ENCODE measurements at places on chromosomes 16 and 17.

DNA sequence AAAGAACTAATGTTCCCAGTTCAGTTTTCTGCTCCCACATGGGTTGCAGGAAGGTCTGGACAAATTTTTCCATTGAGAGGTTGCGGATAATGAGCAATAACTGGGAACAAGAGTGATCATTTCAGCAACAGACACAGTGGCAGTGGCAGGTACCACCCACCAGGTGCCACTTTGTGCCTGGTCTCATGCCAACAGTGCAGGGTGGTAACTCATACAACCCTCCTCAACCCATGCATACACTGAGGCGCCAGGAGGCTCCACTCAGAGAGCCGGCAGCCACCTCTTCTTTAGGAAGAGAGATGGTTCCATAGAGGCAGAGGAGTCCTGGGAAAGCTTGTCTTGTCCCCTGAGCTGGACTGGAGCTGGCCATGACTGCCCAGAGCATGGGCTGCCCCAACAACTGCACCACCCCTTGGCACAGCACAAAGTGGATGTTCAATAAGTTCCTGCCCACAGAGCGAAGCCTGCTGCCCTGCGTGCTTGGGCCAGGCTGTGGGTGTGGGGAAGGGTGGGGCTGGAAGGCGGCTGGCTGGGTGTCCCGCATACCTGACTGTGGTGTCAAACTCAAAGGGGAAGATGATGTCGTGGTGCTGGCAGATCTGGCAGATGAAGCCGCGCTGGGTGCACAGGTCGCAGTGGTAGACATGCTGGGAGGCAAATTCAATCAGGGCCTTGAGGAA, 6.4 kb upstream of the ARHGAP27 start:
- DNase-seq, result no peak

GRCh38 chr17:70144260-70144846, 25.0 kb upstream of the KCNJ2 start:
- no peak for DNase-seq

GRCh38 chr17:1953831-1954230, 71.3 kb downstream of the RTN4RL1 start:
- no peak for DNase-seq

GRCh38 chr17:21119247-21119918, 7.4 kb upstream of the DHRS7B start:
- peak; percentile 77 for DNase-seq

GRCh38 chr16:48503336-48503735, 106.6 kb downstream of the N4BP1 start:
- no peak for DNase-seq

DNA sequence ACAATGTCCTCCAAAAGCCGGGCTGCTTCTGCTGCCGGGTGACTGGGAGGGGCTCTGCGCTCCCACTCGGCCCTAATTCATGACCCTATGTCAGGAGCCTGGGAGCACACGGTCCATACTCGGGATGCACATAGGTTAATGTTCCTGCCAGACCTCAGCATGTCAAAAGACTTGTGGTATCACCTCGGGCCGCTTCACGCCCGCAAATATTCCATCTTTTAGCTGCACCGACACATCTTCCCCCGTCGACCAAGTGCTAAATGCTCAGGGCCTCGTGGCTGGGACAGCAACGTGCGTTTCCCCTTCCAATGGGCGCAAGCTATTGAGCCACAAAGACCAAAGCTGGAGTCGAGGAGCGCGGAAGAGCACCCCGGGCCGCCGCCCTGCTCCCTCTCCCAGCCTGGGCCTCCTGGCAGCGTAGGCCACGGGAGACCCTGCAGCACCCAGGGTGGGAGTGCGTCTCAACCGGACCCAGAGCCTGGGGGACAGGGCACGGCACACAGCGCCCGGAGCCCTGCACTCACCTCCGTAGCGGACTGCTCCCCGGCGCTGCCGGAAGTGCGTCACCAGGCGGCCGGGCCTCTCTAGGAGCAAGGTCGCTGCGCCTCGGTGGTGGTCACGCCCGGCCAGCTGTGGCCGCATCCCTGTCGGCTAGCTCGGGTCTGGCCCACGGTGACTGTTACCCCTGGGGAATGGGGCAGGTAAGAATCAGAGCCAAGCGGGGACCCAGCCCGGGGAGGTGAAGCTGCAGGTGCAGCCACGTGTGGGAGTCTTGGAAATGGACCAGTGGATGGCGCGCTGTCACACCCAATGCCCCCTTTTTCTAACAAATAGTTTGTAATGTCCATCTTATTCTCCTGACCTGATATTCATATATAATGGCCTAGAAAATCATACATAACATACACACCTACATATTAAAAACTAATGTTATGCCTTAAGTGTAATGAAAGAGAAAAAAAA, at the start of gene ZNF23:
TSS of gene ZNF23 (minus strand) at position 562 of the 963 bp plus-strand sequence. CDS start 5,451 bp downstream, outside the sequence.
- DNase-seq, result peak; percentile 75

DNA sequence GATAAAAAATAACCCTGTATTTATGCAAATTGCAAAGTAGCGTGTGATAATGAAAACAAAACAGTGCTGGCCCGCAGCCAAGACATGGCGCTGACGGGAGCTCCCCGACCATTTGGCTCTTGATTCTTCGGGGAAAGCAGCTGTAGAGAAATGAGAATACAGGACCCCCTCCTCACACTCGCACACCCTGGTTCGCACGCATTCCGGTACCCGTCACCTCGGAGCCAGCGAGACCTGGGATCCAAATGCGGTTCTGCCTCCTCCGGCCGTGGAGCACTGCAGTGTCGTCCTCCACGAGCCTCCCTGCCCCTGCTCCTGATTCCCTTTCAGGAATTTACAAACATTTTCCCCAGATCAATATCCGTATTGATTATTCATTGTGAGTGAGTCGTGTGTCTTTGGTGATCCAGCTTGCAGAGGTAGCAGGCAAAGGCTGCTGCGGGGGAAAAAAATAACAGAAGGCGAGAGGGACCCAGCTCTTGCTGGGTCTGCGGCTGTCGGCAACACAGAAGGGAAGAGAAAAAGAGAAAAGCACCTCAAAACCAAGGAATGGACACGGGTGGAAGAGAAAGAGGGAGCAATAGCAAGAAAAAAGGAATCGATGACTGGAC, 184.1 kb upstream of the ZFHX3 start:
- no peak for DNase-seq

DNA sequence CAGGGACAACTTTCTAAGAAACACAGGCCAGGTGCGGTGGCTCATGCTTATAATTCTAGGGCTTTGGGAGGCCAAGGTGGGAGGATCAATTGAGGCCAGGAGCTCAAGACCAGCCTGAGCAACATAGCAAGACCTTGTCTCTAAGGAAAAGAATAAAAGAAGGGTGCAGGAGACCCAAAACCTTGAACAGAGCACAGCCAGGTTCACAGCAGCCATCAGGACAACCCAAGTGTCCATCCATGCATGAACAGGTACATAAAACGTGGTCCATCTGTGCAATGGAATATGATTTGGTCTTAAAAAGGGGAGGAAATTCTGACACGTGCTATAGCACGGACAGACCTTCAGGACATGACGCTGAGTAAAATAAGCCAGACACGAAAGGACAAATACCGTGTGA, 91.0 kb downstream of the PGS1 start:
- DNase-seq, result no peak

DNA sequence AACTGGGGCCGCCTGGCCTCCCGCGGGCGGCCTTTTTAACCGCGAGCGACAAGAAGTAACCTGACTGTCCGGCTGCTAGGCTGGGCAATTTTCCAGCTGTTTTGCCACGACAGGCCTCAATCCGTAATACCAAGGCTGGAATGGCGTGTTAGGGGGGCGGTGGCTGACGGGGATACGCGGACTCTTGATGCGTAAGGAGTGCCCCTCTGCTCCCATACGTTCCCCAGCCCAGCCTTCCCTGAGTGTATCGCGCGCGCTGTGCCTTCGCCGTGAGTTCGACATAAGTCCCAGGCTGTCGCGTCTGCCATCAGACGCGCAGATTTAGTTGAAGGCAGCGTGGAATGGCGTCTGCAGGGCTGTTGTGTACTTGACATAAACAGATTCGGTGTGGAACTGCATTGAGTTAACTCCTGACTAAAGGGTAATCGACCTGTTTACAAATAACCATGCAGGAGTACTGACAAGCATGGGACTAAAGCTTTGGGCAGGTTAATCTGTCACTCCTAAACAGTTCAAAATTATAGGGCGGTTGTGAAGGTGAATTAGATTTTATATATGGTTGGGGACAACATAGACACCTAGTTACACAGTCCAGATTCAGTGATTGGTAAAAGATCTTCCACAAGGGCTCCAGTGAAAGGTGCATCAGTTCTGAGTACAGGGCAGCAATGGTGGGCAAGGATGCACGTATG, 16.6 kb upstream of the ERN1 start:
- DNase-seq, result peak; percentile 41

DNA sequence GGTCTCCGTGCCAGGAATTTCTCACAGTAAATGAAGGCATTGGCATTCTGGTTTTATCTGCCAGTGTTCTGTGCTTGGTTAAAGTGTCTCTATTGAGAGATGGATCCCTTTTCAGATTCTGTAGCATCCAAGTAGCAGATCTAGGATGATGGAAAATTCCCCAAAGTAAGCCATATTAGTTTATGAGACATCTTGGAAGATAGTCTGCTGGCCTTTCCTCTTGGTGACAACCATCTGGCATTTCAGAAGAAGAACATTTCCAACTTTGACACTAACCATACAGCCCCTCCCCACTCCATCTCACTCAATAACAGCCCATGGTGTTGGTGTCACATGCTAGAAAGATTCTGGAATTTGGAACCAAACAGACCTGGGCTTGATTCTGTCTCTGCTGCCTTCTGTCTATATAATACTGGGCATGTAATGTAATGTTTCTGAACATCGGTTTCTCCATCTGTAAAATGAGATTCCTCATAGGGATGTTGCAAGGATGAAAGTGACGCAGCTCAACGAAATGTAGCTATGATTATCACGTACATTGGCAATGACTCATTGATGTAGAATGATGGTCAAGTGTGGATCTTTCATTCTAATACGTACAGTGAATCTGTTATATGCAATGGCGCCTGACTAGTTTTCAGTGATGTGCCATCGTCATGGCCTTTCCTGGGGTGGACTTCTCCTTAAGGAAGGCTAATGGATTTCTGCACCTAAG, 32.6 kb upstream of the PIRT start:
- no peak for DNase-seq

- peak; percentile 51 for DNase-seq
Observed at GRCh38 chr16:23670137-23670776, 8.4 kb upstream of the PLK1 start.

GRCh38 chr16:48617711-48618148, 7.8 kb upstream of the N4BP1 start:
- no peak for DNase-seq

DNA sequence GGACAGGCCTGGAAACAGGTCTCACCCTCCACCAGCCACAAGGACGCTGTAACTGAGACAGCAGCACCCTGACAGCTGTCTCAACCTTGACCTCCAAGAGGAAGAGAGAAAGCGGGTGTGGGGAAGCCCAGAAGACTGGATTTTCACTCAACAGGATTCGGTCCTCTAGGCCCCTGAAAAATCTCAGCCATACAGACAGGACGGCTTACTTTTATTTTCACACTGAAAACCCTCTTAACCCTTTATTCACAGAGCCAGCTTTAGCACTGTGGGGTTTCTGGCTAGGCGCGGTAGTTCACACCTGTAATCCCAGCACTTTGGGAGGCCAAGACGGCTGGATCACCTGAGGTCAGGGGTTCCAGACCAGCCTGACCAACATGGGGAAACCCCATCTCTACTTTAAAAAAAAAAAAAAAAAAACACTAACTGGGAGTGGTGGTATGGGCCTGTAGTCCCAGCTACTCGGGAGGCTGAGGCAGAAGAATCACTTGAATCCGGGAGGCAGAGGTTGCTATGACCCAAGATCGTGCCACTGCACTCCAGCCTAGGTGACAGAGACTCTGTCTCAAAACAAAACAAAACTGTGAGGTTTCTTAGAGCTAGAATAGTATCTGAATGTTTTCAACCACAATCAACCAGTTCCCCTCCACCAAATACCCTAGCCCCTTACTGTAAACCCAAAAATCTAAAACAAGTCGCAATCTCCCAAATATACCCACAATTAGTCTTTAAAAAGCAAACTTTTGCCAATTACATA, 5.3 kb downstream of the ANKRD11 start:
- DNase-seq, result peak; percentile 40

- DNase-seq, result no peak
Observed at GRCh38 chr16:78648517-78648916, 549.1 kb downstream of the WWOX start.

GRCh38 chr16:11977376-11978041, 975 bp downstream of the SNX29 start:
- DNase-seq, result no peak

DNA sequence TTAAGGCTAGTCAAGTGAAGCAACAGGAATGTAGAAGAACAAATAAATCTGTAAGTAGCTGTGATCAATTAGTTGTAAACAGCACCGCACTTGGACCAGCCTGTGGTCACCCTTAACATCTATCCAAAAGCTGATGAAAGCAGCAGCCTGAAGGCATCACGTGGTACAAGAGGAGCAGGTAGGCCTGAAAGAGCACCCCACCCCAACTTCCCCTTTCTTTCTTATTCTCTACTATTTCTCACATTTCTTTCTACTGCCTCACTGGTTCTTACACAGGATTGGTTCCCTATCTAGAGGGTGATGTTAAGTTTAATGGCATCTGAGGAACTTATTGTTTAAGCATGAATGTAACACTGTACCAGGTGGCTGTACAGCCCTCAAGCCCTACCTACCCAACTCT, 42.6 kb upstream of the CLEC18B start:
- no peak for DNase-seq

DNA sequence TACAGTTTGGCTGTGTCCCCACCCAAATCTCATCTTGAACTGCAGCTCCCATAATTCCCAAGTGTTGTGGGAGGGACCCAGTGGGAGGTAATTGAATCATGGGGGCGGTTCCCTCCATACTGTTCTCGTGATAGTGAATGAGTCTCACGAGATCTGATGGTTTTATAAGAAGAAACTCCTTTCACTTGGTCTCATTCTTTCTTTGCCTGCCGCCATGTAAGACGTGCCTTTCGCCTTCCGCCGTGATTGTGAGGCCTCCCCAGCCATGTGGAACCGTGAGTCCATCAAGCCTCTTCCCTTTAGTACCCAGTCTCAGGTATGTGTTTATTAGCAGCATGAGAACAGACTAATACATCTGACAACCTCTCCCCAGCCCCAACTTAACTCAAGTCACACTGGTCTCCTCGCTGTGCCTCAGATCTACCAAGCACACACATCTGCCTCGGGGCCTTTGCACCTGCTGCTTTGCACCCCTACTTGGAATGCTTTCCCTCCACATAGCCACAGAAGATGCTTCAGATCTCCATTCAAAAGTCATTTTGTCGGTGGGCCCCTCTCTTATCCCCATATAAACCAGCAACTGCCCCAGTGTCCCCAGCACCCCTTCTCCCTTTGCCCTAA, 74.4 kb downstream of the RPH3AL start:
- DNase-seq, result no peak

- no peak for DNase-seq
Observed at GRCh38 chr17:40499551-40500189, 1.8 kb downstream of the TNS4 start.

DNA sequence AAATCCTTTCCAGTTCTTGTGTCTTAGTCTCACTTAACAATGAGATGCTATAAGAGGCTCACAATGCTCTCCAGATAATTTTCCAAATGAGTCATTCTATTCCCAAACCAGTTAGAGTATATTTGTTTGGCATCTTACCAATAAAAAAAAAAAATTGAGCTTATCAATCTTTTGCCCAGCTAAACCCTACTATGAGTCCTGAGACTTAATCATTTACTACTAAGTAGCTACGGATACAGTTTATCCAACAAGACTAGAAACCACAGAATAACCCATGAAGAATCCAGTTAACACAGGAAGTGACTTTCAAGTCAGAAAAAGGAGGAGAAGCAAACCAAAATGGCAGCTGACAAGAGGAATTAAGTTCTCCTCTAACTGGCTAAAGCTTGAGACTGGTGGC, 330.3 kb upstream of the XYLT1 start:
- DNase-seq, result no peak

GRCh38 chr17:35808962-35809854, at the start of gene TAF15:
TAF15 (plus strand) TSS chr17:35809484; CDS start chr17:35809570, 86 bp downstream.
- peak; percentile 97 for DNase-seq

GRCh38 chr16:69309316-69309715, 1.8 kb upstream of the VPS4A start:
- DNase-seq, result no peak
